Activated CD4-positive, CD25-positive, alpha-beta regulatory T cell (primary cell): ENCODE measurements at places on chromosomes 1 and 21.

- DNase-seq: no peak
Measured at GRCh38 chr21:33185852-33186251, 43.9 kb upstream of the IFNAR2 start.

DNA sequence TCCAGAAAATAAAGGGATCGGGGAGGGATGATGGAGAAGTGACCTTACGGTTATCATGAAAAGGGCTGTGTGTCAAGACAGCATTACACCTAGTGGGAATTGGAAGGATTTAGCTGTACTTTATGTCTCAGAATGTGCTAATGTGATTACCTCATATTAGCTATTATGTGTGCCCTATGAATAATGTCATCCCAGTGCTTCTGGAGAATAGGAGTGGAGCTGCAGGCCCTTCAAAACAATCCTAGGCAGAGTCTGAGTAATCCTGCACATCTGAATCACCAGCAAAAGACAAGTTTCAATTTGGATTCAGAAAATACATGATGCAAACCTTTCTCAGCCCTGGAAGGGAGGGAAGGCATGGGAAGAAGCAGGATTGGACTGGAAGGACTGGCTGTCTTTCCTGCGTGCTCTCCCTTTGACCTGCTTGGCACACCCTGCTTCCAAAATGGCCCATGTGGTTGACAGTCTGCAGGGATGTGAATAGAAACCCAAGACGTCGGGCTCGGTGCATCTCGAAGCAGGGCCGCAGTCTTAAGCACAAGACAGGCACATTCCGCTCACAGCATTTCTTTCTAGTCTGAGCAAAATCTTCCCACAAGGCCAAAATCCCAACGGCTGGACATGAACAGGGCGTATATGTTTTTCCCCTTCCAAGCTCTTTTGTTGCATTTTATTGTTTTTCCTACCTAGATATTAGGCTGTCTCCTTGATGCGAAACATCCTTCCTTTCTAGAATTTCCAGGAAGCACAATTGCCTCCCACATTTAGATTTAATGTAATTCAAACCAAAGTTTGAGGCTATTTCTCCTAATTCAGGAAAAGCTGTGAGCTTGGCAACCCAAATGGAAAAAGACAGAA is 54.3 kb upstream of the TARBP1 start:
- DNase-seq: no peak

DNA sequence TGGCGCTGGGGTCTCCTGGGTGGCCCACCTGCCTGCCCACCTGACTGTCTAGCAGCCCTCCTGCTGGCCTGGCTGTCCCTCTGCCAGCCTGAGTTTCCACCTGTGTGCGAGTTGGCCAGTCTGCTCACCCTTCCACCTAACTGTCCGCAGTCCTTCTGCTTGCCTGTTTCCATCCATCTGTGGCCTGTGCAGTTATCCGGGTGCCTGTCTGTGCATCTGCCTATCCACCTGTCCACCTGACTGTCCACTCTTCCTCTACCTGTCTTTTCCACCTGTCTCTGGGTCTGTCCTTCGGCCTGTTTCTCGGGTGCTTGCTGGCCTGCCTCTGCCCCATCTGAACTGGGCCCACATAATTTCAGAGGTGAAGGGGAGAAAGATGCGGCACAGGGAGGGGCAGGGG is 1.9 kb downstream of the KCNQ4 start:
- DNase-seq: no peak

GRCh38 chr1:220982686-220983085 is 103.4 kb downstream of the HLX start:
- no peak for DNase-seq

DNA sequence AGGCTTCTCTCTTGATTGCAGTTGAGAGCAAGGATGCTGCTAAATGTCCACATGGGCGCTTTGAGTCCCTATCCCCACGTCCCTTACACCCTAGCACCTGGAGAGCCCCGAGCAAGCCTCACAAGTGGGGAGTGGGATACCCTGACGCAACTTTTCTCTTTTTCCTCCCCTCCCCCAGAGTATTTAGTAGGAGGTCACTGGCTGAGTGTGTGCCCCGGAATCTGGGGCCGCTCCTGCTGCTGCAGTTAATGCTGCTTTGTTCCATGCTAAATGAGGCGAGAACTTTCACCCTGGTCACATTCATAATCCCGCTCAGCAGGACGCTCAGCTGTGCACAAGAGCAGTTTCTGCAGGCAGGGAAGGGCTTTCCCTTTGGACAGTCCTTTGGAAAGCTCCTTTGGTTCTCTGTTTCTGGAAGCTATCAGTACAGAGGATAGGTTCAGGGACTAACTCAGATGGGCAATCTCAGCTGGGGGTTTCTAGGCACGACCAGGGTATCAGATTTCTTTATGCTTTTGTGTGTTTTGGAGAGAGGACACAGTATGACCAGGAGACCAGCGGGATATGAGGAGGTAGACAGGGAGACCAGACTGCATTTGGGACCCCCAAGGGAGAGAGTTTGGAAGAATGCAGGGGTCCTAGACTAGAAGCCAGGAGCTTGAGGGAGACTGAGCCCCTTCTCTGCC is 75.9 kb downstream of the NOS1AP start:
- DNase-seq: no peak

- DNase-seq: no peak
Measured at GRCh38 chr1:242784807-242785206, 260.3 kb upstream of the PLD5 start.

GRCh38 chr1:116900471-116901365 is 9.0 kb upstream of the PTGFRN start:
- no peak for DNase-seq

GRCh38 chr1:220421508-220421907 is 106.4 kb upstream of the MARK1 start:
- DNase-seq: no peak

- no peak for DNase-seq
Measured at GRCh38 chr21:42649122-42650032, 4.0 kb upstream of the PDE9A start.

DNA sequence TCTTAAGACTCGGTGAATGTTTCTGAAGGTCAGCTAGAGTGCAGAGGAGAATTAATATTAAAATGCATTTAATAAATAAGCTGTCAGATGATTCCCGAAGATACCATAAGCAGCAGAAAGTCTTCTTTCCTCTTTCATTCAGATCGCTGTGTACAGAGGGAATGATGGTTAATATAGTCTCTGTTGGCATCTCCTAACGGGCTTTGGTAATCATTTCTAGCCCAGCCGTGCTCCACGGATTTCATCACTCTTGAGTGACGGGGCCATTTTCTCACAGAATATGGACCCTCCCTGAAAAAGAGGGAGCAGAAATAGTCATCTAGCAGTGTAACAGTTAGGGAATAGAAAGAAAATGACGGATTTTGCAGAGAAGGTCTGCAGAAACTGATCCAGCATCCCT is 103.1 kb downstream of the ST6GALNAC3 start:
- DNase-seq: no peak

GRCh38 chr1:208510192-208510952 is 266.2 kb upstream of the PLXNA2 start:
- no peak for DNase-seq

DNA sequence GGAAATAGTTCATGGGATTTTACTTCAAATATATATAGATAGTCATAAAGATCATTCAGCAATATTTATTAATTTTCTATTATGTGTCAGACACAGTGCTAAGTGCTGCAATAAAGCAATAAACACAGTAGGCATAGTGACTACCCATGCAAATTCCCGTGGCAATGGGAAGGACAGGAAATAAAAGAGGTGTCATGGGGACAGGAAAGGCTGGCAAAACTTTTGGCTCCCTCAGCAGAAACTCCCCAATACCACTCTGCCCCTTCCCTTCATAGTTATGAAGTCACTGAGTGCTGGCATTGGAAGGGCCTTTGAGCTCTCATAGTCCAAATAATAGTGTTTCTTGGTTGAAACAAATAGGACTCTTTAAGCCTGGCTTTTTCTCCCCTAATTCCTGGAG is 104.4 kb upstream of the DPT start:
- DNase-seq: no peak

DNA sequence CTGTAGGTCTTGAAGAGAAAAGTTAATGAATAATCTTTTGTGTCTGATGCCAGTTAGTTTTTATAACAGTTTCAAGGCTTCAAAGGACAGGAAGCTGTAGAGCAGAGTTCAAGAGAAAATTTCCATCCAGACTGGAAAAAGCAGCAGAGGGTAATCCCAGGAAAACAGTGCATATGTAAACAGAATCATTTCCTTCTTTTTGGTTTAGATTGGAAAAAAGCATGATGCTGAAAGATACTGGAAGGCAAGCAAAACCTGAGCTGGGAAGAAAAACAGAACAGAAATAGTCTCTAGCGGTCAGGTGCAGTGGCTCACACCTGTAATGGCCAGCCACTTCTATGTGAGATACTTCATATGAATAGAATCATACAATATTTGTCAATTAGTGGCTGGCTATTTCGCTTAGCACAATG is 71.9 kb downstream of the ZSWIM5 start:
- DNase-seq: no peak

DNA sequence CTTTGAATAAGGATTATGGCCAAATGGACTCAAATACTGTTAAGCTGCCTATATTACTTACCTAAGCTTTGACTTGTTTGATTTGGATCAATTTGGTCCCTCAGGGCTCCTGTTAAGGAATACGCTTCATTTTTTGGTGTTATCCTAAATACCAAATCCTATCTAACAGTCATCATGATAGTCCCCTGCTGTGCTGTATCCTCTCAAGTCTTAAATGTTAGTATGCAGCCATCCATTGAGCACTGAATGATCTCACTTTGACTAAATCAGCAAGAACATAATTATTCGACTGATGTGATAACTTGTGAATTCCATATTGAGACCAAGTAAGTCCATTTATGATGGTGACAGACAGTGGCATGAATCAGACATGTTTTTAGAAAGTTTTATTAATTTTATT is 53.1 kb upstream of the ATF3 start:
- DNase-seq: no peak

DNA sequence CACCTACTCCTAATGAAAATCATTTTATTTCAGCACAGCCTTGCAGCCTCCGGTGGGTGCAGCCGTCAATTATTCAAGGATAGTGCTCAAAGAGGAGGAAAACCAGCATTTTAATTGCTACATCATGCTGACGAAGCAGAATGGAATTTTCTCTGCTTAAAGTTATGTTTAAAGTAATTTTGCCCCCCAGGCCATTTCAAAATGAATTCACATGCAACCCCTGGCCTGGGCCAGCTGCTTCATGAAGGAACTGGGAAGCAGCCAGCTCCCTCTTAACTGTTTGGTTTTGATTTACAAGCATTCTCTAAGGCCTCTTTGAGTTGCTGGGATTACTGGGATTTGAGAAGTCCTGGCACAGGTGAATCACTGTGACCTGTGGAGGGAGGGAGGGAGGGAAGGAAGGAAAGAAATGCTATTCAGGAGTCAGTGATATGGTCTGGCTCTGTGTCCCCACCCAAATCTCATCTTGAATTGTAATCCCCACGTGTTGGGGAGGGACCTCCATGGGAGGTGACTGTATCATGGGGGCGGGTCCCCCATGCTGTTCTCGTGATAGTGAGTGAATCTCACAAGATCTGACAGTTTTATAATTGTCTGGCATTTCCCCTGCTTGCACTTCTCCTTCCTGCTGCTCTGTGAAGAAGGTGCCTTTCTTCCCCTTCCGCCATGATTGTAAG is 66.0 kb downstream of the PGBD5 start:
- DNase-seq: no peak

DNA sequence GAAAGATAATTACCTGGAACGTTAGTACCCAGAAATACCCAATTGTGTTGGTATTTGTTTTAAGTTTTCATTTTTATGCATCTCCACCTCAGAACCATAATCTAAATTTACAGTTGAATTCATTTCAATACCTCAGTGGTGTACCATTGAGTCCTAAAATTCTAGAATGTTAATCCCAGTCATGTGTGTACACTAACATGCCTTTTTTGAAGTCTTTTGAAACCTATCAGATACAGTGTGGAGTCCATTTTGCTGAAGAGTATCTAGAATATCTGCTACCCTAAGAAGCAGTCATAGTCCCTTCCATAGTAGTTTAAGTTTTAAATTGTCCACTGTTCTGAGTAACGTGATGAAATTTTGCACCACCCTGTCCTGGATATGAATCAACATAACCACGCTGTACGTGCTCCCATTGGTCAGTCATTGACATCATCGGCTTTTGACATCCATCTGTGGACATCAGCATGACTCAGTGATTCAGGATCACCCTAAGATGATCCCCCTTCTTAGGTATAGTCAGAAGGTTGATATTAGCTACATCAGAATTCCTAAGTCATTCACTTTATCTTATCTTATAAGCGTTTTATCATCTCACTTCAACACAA is 7.5 kb upstream of the ASH1L start:
- no peak for DNase-seq

DNA sequence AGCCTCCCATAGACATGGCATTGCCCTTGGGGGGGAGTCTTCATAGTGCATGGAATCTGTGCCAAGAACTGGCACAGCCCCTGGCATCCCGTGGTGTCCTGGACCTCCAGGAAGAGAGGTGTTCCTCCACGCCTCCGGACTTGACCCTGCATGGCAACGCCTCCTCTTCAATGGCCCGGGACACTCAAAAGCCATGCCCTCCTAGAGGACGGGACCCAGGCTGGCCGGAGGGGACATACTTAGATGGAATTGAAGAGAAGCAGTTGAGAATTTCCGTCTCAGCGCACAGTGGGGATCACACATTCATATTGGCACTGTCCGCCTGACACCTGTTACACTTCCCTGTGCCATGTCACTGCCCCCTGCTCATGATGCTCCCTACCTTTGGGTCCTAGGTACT is 38.4 kb upstream of the TENT5C start:
- no peak for DNase-seq

- DNase-seq: no peak
Measured at GRCh38 chr21:31873696-31874599, 1.1 kb downstream of the HUNK start.
